ENCODE measurements at places on chromosomes 5 and 9.

DNA sequence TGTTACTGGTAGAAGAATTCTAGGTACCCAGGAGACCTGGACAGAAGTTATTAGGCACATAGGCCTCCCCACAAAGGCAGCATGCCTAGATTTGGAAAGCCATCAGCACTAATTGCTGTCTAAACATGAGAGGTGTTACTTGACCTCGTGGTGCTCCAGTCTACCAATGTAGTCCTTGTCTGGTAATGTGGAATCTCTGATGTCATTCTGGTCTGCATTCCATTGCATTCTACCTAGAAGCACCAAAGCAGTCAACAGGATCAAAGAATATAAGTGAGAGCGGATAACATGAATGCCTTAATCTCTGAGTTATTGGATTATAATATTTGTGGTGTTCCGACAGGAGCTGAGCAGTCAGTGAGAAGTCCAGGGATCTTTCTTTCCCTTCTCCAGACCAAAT is 175.2 kb downstream of the PSAT1 start:
- DNase-seq: no peak

- DNase-seq: no peak
These were observed 5.5 kb upstream of the SPATA6L start for GRCh38 chr9:4671737-4672136.

- DNase-seq: no peak
These were observed 171.0 kb downstream of the EFNA5 start for GRCh38 chr5:107499776-107500175.

DNA sequence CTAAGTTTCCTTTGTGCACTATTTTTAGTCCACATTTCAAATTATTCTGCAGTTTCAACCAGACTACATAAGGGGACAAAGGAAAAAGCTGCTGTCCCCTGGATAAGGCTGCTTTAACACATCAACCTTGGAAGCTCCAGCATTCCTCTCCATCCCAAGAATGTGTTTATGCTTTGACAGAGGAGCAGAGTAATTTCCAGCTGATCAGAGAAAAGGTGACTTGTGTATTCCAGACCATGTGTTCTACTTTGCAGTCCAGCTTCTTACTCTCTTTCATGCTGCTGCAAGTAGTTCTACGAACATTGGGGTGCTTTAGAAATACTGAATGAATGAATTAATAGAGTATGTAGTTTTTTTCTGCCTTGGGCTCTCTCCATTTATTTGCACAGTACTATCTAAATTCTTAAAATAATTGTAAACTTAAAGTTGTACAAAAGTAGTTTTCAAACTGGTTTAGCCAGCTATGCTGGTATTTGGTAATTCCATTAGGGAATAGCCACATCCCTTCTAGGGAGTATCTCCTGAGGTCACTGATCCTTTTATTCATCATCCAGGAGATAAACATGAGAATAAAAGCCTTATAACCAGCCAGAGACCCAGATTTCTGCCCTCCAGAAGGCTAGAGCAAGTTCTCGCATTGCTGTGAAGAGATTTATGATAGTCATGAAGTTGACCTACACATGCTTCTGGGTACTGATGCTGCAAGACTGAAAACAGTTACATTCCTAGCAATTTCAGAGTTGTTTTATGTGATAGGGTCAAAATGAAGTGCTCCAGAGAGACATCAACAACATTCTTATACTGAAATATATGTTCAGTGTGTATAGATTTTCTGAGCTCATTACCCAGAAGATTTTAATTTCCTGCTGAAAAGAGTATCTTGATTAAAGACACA is 215.2 kb downstream of the COMMD10 start:
- no peak for DNase-seq

Measured in COR-L47 (cell line).